ENCODE measurements at places on chromosomes 5 and 9.

DNA sequence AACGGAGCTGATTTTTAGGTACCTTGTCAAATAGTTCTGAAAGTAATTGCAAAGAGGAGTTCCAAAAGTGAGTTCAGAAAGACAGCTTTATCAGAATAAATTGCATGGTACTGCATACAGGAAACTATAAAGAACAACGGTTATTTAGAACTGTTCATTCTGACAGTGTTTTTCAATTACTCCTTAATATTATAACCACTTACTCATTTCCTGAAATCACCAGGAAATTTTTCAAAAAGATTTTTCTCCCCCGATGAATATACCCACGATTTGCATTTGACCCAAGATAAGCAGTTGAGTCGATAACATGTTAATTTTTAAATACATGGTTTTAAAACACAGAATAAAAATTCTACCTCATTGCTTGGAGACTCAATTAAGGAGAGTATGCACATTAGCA is 9.4 kb downstream of the DOCK8 start:
- DNase-seq: no peak

DNA sequence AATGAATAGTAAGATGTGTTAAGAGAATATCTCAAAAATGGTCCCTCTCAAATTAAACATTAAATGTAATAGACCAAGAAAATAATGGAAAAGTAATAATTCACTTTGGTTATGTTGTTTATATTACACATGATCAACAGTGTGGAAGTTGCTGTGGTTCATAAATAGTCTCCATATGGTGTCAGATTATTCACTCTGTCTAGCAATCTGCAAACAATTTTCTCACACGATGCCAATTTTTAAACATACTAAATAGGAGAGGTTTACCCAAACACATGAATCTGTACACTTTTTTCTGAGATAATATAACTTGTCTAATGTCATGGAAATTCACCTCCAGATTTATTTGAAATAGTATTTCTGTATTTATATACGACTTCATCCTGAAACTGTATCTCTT is 217.4 kb upstream of the FBXL7 start:
- DNase-seq: no peak

DNA sequence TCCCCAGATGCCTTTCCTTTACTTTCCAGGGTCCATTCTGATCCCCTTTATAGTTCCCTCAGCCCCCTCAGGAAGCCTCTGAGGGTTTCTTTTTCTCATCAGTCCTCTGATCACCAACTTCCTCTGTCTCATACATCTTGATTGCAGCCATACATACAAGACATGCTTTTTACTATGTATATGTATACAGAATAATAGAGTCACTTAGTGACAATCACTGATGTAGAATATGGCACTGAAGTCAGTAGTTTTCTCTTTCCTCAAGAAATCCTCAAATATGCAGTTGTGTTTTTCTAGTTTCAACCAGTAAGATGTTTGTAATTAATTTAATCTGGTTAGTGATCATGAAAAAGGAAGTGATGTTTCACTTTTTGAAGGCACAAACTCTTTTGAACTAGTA is 364.1 kb downstream of the MAN2A1 start:
- no peak for DNase-seq

- DNase-seq: no peak
Measured at GRCh38 chr5:38157024-38157423, 101.3 kb upstream of the EGFLAM start.

DNA sequence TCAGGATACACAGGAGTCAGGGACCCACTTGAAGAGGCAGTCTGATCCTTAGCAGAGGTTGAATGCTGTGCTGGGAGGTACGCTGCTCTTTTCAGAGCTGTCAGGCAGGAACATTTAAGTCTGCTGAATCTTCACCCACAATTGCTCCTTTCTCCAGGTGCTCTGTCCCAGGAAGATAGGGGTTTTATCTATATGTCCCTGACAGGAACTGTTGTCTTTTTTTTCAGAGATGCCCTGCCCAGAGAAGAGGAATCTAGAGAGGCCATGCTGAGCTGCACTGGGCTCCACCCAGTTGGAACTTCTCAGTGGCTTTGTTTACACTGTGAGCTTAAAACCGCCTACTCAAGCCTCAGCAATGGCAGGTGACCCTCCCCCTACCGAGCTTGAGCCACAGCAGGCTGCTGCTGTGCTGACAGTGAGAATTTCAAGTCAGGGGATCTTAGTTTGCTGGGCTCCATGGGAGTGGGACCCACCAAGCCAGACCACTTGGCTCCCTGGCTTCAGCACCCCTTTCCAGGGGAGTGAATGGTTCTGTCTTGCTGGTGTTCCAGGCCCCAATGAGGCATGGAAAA is 169.0 kb downstream of the FBXL17 start:
- no peak for DNase-seq

GRCh38 chr5:82820961-82821845 is 256.0 kb downstream of the TMEM167A start:
- no peak for DNase-seq

Measured in stimulated activated CD4-positive, alpha-beta T cell treated with anti-CD3 and anti-CD28 coated beads, Interleukin-4, amount 100 ng/mL, for 48 hours (primary cell).